ENCODE measurements at places on chromosomes 4 and X. TPM values are rescaled to one million over a fixed set of nuclear protein-coding genes. Genes with fewer than 3 reads are reported as not detected.
A peak's percentile ranks its signal among the peaks of the same experiment; 100 is the strongest.

DNA sequence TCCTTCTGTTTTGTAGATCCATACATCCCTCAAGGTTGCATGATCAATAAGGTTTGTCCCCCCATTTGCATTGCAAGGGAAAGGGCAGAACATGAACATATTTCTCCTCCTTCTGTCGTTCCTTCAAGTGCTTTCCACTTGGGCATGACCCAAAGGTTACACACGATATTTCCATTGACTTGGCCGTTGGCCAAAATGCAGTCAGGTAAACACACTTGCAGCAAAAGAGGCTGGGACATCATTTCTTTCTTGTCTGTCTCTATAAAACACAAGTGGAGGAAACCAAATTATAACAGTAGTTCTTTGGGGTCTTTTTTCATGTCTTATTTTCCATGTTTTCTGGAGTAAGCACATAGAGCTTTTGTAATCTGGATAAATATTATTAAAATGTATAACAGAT is 156.1 kb downstream of the FRAS1 start:
- DNase-seq, result no peak

GRCh38 chr4:30836231-30836630 is 116.1 kb downstream of the PCDH7 start:
- DNase-seq, result no peak

DNA sequence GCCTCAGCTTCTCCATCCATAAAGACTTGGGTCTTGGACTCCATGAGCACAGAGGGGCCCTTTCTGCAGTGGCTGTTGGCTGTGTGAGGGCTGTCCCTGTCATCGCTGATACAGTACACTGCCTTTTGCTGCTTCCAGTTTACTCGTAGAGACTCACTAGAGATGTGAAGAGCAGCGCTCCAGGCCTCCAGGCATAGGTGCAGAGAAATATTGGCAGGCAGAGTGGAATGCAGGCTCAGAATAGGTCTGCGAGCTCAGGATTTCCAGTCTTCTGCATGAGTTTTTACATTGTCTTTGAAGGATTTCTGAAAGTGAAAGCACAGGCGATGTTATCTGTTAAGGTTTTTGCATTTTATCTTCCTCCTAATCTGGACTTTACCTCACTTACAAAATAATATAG is 97.4 kb downstream of the AASDH start:
- DNase-seq, result no peak

DNA sequence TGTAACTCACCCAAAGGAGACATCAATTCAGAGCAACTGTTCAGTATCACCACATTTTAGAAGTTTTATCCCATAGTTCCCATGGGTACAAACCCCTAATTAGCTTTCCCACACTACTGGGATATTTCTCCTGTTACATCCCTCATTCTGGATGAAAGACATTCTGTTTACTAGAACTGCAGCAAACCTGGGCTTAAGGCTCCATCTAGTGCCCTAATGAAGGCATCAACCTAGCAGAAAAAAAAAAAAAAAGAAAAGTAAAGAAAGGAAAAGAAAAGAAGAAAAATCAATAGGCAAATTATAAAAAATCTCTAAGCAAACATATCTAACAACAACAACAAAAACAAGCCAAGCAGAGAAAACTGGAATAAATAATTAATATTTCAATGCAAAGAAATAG is 133.7 kb upstream of the CPXCR1 start:
- no peak for DNase-seq

DNA sequence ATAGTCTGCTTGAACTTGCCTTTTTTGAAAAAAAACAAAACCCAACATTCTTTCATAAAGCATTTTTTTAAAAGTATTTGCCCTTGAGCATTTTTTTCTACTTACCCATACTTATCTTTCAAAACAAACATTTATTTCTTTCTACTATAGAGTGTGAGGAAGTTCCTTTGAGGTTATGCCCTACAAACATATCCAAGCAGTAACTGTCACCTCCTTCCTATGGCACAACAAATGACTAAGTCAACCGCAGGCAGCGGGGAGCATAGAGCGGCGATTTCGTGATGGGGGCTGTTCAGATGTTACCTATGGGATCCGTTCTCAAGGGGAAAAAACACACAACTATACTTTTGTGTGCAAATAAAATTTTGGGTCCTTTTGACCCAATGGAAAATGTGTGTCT is 19.4 kb downstream of the SPRY1 start:
- DNase-seq, result no peak

- DNase-seq, result no peak
Observed at GRCh38 chr4:62145276-62145675, 945.1 kb downstream of the ADGRL3 start.

GRCh38 chr4:117447925-117448324 is 362.5 kb upstream of the TRAM1L1 start:
- no peak for DNase-seq

GRCh38 chr4:168995537-168996295 is 14.3 kb downstream of the CBR4 start:
- no peak for DNase-seq

GRCh38 chrX:150199803-150200202 is 163.3 kb upstream of the MAMLD1 start:
- DNase-seq, result no peak

DNA sequence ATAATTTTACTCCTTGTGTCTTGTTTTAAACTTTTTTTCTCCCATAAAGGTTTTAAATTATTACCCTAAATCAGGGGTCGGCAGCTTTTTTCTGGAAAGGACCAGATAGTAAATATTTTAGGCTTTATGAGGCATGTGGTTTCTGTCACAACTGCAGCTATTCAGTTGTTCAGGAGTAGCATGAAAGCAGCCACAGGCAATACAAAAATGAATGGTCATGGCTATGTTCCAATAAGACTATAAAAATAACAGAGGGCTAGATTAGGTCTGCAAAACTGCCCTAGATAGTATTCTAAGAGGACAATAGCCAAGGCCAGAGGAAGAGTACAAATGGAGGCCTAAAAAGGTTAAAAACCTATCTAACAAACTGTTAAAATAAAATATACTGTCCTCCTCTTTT is 24.6 kb downstream of the HERC5 start:
- no peak for DNase-seq

DNA sequence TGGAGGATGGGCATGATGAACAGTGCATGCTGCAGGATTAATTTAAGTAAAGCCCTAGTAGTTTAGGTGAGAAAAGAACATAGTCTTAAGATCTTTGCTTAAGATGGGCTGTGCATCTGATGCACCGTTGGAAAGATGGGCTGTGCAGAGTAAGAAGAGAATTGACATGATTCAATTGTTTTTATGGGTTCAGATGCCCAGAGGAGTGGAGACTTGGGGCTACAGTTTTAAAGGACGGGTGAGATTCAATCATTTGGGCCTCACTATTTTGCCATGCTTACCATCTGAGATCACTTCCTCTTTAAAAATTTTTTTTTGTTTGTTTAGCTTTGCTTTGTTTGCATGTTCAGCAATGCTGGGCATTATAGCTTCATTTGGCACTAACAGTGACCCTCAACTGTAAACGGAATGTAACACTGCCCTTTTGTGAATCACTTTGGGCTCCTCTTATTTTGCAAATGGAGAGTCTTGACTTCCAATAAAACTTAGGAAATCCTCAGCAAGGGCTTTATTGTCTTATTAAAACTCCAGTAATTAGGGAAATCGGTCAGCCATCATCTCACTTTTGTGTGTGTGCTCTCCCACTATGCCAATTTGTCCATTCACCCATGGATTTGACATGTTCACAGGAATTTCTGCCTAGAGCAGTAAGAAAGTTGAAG is 216.1 kb upstream of the TLL1 start:
- no peak for DNase-seq

- no peak for DNase-seq
Observed at GRCh38 chr4:161816958-161817357, 346.8 kb downstream of the FSTL5 start.

GRCh38 chr4:130632731-130633604 is 1537.0 kb downstream of the C4orf33 start:
- DNase-seq, result no peak

GRCh38 chr4:41264212-41264611 is 7.5 kb downstream of the UCHL1 start:
- DNase-seq, result no peak

DNA sequence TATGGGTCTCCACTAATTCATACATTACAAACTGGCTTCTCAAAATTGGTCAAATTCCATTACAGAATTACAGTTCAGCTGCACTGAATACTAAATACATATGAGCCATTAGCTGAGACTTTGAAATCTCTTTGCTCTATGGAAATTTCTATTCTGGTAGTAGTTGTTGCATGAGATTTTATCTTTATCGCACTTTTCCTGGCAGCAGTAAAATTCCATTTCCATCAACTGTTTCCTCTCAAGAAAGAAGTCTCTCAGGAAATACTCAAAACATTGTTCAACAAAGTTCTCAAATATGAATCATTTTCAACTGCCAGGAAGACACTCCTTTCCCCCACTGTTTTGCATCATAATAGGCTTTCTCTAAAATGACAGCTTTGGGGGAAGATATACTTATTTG is 51.3 kb downstream of the ATP11C start:
- no peak for DNase-seq

DNA sequence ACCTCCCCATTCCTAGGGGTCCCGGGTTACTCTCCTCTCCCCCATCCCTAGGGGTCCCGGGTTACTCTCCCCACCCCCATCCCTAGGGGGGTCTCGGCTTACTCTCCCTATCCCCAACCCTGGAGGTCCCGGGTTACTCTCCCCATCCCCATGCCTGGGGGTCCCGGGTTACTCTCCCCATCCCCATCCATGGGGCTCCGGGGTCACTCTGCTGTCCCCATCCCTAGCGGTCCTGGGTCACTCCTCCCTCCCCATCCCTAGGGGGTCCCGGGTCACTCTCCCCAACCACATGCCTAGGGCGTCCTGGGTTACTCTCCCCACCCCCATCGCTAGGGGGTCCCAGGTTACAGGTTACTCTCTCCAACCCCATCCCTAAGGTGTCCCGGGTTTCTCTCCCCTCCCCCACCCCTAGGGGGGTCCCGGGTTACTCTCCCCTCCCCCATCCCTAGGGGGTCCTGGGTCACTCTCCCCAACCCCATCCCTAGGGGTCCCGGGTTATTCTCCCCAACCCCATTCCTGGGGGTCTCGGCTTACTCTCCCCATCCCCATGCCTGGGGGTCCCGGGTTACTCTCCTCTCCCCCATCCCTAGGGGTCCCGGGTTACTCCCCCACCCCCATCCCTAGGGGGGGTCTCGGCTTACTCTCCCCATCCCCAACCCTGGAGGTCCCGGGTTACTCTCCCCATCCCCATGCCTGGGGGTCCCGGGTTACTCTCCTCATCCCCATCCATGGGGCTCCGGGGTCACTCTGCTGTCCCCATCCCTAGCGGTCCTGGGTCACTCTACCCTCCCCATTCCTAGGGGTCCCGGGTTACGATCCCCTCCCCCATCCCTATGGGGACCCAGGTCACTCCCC is 821 bp downstream of the ASMTL start:
- DNase-seq, result peak; percentile 61

- DNase-seq, result no peak
Observed at GRCh38 chr4:103011378-103012025, 8.0 kb downstream of the SLC9B1 start.

DNA sequence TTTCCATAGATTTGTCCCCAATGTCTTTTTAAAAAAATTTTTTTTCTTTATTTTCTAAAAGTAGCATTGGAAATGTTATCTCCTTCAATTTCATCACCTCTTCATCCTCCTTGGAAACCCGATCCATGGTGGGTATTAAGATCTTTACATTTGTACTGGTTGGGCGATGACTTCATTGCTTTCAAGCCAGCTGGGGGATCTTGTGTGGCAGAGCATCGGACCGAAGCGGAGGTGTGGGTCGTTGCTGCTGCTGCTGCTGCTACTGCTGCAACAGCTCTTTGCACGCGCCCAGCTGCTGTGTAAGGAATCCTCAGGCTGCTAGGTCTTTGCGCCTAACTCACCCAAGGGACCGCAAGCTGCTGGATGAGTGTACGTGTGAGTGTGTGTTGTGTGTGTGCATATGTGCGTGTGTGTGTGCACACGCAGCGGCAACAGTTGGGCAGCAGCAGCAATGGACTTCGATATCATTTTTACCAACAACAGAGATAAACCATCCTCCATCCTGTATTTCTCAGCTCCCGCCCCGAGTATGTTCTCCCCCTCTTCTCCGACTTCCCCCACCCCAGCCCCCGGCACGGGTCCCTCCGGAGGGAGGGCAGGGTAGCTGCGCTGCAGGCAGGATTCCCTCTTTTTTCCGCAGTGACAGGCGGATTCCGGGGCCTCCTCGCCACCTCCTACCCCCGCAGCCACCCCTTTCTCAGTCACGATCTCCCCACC is 768 bp upstream of the CDKL5 start:
- DNase-seq, result peak; percentile 32

DNA sequence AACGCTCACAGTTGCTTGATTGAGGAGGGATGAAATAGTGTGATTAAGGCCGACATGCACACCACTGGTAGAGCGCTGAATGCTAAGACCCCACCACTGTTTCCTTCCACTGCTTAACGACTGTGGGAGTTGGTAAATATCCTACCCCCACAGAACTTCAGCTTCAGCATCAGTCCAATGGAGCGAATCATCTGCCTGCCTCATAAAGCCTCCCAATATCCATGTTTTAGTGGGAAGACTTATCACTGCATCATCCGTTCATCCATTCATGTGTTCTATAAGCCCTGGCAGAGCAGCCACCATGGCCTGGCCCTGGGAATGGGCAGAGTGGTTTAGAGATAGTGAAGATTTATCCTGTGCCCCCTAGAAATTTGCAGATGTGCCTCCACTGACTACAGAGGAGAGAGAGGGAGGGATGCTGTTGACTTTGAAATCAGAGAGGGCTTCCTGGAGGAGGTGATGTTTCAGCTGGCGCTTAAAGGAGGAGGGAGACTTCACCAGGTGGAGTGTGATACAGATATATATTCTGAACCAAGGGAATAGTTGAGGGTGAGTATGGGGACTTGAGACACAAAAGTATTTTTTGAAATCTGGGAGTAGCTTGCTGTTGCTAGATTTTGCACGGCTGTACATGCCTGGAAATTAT is 71.9 kb upstream of the STX18 start:
- no peak for DNase-seq

DNA sequence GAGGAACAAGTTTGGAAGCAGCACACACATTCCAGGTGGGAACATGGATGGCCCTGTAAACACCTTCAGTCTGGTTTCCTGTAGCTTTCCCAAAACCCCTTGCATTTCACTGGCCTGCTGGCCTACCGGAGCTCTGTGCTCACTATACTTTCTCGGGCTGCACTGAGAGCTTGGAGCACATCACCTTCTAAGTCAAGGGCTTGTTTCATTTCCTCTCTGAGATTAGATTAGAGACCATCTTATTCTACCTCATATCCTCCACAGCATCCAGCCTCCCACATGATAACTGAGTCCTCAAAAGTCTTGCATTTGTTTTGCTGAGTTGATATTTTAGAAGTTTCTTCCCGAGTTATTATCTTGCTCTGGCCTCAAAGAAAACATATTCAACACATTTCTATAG is 147.7 kb downstream of the RASL11B start:
- no peak for DNase-seq

GRCh38 chr4:141540643-141541042 is 95.7 kb upstream of the IL15 start:
- no peak for DNase-seq

NAT8L gene
- polyA plus RNA-seq, result 1.7 TPM

SERPINA7 gene
- not detected for polyA plus RNA-seq

RTL3 gene
- polyA plus RNA-seq, result 0.53 TPM

PAK3 gene
- polyA plus RNA-seq, result 0.61 TPM

MAGEC3 gene
- polyA plus RNA-seq, result 0.32 TPM

ABHD18 gene
- polyA plus RNA-seq, result 7.4 TPM
